NCI-H187 treated with DMSO at 0.1 percent for 48 hours (cell line): ENCODE measurements at places on chromosomes 7 and 10.

DNA sequence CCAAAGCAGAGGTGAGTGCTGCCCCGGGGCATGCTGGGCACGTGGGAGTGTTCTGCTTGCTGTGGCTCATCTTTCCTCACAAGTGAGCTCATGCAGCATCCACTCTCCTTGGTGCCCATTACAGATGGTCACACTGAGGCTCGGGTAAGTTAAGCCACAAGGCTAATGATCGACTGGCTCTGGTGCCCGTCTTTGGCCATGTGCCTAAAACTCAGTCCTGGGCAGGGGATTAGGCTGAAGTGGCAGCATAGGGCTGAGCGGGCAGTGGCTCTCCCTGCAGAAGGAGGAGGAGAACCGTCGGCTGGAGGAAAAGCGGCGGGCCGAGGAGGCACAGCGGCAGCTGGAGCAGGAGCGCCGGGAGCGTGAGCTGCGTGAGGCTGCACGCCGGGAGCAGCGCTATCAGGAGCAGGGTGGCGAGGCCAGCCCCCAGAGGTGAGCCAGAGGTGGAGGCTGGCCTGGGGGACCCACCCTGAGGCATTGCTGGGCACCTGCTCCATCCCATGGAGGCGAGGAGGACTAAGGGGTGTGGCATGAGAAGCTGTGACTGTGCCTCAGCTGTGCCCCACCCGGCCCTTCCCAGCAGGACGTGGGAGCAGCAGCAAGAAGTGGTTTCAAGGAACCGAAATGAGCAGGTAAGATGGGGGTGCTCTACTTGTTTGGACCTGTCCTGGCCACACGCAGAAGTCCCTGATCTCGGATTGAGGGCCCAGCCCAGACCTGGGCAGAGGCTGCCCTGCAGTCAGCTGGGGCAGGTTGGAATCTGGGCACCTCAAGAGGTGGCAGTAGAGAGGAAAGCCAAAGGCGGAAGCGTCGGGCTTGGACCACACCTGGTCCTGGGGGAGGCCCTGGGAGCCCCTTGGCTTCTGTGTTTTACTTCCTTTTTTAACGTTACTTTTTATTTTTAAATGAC is 7.3 kb downstream of the PGAM2 start:
- no peak for DNase-seq

- DNase-seq, result no peak
Observed at GRCh38 chr10:26696786-26697162, 727 bp upstream of the PDSS1 start.

GRCh38 chr10:119211176-119211575 is 3.8 kb downstream of the GRK5 start:
- DNase-seq, result no peak

GRCh38 chr7:45178241-45179225 is 20.9 kb downstream of the RAMP3 start:
- no peak for DNase-seq

DNA sequence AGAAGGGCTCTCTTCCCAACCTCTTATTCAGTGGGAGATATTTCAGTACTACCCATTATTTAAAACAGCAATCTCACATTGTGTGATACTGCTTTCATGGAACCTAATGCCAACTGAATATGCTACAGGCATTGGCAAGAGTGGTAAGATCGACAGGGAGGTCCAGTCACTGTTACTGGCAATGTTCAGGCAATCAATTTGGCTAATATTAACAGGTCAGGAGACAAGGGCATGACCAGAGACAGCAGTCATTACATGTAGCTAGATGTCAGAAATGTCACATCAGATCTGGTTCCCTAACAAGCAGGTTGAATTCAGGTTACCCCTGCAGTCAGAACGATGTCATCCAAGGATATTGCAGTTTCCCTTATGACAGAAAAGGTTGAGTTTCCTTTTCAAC is 129.4 kb downstream of the ARHGAP12 start:
- DNase-seq, result no peak

DNA sequence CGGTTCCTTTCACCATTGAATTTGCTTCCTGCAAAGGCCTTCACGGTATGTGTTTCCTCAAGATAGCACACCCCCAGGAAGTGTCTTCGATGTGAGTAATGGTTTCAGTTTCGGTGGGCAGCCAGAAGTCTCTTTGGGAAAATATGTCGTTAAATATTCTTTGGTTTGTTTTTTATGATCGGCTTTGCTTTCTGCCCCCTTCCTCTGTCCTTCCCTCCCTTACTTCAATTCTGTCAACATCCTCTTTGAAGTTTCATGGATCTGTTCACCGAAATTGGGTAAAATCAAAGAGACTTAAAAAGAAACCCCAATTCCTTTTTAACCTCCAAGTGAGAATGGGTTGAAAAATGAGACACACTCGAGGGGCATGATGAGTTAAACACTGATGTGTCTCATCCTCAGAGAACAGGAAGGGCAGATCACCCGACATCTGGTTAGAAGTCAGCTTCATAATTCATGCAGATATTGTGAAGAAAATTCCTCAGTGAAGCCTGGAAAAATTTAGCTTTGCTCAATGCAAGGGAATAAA is 170.8 kb upstream of the HABP2 start:
- DNase-seq, result no peak

DNA sequence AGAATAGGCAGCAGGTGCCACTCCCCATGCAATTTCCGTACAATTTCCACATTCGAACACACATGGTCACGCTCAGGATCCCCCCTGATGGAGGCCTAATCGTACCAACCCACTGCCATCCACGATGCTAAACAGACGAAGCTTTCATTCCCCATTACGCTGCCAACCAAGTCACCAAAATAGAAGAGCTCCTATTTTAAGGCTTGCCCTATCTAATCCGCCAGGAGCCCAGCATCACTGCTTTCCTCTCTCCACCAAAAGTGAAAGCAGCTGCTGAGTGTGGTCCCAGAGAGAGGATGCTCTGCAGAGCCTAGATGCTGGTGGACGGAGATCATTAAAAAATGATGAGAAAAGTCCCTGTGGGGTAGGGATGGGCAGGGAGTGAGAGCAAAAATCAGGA is 43.3 kb downstream of the HSPA12A start:
- DNase-seq, result no peak

GRCh38 chr10:11414314-11415038 is 197.0 kb downstream of the USP6NL start:
- DNase-seq, result no peak

DNA sequence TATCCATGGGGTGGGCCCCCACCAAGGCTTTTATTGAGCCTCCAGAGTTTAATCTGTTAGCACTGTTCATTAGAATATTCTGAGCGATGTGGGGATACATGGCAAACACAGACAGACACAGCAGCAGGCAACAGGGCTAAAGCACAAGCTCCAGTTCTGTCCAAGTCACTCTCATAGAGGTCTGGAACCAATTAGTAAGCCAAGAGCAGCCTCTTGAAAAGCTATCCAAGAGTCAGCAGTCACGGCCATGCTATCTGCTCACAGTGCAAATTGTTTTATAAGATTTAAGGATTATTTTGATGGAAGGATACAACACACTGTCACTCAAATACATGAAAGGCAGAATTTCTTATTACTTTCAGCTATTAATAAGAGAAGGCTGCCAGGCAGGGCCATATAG is 86.4 kb upstream of the DGKB start:
- no peak for DNase-seq

- DNase-seq, result no peak
Observed at GRCh38 chr7:40447345-40447744, 312.5 kb downstream of the SUGCT start.

DNA sequence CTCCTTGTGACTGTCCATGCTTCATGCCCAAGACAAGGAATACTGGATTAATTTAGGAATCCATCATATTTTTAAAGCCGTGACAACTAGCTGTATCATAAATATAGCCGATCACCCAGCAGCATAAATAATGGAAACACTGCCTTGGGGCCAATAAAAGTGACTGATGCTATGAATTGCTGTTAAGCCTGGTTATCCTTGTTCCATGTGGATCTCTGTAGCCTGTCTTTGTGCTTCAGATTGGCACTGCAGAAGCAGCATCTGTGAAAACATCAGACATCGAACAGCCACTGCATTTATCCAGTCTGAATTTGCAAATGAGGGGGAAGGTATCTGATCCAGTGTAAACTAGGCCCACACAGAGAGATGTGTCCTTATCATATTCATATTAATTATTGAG is 1181.8 kb downstream of the SORCS1 start:
- no peak for DNase-seq

DNA sequence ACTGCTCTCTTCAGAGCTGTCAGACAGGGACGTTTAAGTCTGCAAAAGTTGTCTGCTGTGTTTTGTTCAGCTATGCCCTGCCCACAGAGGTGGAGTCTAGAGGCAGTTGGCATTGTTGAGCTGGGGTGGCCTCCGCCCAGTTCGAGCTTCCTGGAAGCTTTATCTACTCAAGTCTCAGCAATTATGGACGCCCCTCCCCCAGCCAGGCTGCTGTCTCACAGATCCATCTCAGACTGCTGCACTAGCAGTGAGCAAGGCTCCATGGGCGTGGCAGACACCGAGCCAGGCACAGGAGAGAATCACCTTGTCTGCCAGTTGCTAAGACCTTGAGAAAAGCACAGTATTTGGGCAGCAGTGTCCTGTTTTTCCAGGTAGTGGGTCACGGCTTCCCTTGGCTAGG is 98.1 kb downstream of the SDHAF3 start:
- DNase-seq, result no peak

GRCh38 chr10:45353186-45353585 is 20.8 kb upstream of the ALOX5 start:
- DNase-seq, result no peak

- no peak for DNase-seq
Observed at GRCh38 chr10:22753786-22754185, 39.4 kb upstream of the PIP4K2A start.

- no peak for DNase-seq
Observed at GRCh38 chr10:120950051-120950561, 98.9 kb downstream of the WDR11 start.

- no peak for DNase-seq
Observed at GRCh38 chr7:29987811-29988317, 1.7 kb downstream of the SCRN1 start.

GRCh38 chr10:48215486-48216203 is 58.9 kb downstream of the FRMPD2 start:
- DNase-seq, result no peak

GRCh38 chr7:46068159-46068558 is 147.1 kb upstream of the IGFBP3 start:
- DNase-seq, result no peak

DNA sequence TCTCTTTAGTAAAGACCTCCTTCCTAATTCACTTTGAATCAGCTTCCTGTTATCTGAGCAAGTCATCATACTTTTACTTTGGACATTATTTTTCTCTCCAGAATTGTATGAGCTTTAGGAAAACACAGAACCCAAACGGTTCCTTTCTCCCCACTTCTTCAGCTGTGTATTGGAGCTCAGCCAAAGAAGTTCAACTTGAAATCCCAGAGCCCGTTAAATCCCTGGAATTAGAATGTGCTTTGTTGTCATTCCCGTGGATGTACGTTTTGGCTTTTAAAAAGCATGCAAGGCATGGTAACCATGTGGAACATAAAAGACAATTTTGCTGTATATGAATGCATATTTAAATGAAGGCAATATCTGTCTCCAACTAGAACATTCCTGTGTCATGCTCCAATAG is 46.6 kb downstream of the AGMO start:
- DNase-seq, result no peak

DNA sequence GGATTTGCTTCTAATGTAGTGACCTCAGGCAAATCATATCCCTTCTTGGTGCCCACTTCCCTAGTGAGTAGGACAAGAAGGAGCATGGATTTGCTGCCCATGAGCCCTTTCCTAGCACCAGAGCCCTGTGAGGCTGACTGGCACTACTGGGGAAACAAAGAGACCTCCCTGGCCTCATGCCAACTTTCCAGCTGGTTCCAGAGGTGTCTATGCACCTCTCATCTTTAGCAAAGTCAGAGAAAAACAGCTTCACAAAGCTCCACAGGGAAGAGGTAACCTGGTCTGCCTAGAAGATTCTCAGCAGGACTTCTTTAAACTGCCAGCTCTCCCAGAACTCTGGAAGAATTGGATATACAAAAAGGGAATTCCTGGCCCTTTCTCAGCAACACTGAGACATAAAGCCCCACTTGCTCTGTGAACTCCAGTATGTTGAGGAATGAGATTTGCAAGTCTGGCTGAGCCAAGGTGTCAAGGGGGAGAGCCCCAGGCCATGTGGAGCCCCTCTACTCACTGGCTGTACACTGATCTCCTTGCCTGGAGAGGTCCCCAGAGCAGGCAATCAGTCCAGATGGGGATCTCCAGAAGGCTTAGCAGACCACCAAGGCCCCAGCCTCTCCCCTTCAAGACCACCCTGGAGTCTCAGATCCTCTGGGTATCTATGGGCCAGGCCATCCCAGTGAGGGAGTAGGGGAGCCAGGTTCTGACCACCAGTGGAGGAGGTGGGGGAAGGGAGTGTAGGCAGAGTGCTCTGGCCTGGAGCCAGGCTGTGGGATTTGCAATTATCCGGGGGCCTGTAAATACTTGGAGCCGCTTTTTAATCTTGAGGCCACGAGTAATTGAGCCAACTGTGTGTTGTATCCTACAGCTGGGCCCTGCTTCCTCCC is 24.4 kb upstream of the RBM20 start:
- no peak for DNase-seq

- DNase-seq, result no peak
Observed at GRCh38 chr7:70696201-70696754, 435.7 kb upstream of the GALNT17 start.

DNA sequence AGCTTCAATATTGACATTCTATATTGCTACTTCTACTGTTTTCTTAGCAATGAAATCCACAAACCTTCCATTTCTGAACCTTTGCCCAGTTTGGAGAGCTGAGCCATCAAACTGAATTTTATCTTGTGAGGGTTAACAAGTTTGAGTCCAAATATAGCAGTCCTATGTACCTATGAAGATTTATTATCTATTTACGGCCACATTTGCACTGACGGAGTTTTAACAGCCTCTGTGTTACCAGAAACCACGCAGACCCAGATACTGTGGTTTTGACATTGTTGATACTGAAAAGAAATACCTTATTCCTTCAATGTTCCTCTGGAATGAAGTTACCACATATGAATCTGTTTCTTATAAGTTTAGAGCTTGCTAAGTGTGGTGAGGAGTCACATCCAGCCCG is 172.6 kb downstream of the FGFR2 start:
- no peak for DNase-seq

DNA sequence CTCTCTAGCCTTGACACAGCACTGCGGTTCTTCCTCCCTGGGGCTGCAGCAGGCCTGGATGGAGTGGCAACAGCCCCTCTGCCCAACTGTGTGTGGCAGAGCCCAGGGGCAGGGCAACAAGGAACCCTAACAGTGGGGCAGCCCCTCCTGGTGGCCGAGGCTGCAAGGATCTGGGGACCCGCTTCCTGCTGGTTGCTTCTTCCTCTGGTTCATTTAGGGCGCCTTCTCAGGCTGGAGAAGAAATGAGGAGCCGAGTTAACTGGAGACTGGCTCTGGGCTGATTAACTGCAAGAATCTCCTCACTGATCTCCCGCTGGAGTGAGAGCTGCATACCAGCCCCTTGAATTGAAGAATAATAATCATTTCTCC is 80.1 kb upstream of the EMX2 start:
- DNase-seq, result no peak
